ENCODE measurements at places on chromosomes 7 and 10. TPM values are rescaled to one million over a fixed set of nuclear protein-coding genes. Genes with fewer than 3 reads are reported as not detected.

DNA sequence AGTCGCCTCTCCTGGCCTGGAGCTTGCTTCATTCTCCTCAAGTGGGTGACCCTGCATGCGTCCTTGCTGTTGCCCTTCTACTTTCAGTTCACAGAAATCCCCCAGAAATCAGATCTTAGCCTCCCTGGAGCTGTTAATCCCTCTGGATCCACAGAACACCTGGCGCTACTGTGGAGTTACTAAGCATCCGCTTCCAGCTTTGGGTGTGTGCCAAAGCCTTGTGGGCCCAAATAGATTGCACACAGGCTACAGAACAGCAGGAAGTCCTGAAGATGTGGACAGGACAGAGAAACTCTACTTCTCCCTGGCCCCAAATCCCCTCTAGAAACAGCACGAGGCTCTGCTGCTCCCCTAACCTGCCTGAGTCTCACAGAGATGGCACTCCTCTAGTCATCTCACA is 36.6 kb upstream of the PDLIM1 start:
- DNase-seq = no peak

DNA sequence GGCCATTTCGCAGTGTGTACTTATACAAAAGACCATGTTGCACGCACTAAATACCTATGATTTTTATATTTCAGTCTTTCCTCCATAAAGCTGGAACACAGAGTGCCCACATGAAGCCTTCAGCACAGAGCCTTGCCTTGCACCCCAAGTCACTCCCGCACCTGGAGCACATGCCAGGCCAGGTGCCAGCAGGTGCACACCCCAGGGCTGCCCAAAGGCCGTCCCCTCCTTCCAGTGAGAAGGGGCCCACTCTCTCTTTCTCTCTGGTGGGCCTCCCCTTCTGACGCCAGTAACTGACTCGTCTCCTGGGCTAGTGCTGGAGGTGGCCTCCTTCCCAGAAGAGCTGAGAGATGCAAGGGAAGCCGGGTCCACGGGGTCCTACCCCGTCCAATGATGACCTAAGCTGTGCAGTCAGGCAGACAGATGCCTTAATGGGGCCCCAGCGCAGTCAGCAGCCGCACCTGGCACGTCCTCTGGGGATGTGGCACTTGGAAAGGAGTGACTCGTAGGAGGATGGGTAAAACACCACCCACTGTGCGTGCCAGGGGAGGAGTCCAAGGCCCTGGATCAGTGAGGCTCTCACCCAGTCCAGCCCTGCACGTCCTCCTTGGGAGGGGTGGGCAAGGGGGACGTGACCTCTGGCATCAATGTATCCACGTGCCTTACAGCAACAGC is 17.7 kb upstream of the SHH start:
- no peak for DNase-seq

DNA sequence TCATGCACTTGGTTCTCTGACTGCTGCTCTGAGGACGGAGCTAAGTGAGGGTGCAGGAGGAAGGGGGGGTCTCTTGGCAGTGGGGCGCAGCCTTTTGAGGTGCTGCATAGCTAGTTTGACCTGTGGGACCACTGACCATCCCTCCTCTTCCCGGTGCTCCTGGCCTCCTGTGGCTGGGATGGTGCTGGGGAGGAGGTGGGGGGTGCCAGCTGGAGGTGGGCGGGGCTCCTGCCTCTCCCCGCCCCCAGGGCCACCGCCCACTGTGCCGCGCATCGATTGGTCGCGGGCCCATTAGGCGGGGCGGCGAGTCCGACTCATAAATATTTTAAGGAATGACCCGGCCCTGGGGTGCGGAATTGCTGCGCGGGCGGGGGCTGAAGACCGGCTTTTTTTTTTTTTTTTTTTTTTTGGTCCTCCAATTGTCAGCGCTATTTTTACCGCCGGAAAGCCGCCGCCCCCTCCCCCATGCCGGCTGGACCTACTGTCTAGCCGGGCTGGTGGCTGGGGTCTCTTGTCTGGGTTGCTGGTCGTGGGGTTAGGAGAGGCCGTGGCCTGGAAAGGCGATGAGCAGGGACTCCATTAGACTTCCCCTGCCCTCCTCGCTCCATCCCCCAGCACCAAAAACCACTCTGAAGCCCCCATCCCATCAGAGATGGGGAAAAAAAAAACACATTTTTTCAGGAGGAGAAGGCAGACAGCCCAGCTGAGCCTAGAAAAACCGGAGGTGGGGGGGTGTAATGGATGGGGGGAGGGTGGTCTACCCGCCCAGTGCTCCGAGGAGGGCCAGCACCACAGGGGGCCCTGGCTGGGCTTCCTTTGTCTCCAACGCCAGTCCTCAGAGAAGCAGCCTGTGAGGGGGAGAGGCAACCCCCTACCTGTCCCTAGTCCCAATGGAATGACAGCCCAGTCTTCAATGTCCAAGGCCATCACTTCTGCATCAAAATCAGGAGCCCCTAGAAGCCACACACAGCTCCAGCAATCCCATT is 6.4 kb downstream of the SH2B2 start:
- DNase-seq = peak; percentile 56

DNA sequence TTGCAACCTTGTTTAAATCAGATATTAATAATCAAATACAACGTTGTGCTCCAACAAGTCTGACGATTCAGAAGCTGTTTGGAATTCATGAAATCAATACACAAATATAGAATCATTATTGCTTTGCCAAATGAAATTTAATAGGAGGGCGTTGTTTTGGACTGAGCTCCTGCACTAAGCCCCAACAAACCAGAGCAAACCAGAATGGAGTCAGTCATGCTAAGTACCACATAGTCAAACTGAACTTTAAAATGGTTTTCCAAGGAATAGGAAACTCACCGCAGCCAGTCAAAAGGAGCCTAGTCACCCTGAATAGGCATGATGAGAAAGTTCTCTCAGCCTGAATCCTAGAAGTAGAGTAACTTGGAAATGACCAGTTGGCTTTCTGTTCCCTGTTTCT is 53.7 kb downstream of the HACD1 start:
- peak; percentile 6 for DNase-seq

DNA sequence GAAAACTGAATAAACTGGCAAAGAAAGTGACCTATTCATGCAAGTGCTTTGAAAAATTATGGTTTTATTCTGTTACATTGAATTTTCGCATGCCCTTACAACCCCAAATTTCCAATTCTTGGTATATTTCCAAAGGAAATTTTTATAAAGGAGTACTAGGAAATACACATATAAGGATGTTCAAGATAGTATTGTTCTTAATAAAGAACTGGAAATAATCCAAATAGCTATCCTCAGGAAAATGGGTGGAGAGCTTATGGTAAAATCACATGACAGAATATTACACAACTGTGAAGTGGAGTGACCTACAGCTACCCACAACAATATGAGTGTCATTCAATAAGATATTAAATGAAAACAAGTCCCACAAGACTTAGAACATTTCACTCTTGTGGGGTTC is 138.9 kb upstream of the BMPER start:
- DNase-seq = no peak

SH2D4B gene
- not detected for total RNA-seq

DNA sequence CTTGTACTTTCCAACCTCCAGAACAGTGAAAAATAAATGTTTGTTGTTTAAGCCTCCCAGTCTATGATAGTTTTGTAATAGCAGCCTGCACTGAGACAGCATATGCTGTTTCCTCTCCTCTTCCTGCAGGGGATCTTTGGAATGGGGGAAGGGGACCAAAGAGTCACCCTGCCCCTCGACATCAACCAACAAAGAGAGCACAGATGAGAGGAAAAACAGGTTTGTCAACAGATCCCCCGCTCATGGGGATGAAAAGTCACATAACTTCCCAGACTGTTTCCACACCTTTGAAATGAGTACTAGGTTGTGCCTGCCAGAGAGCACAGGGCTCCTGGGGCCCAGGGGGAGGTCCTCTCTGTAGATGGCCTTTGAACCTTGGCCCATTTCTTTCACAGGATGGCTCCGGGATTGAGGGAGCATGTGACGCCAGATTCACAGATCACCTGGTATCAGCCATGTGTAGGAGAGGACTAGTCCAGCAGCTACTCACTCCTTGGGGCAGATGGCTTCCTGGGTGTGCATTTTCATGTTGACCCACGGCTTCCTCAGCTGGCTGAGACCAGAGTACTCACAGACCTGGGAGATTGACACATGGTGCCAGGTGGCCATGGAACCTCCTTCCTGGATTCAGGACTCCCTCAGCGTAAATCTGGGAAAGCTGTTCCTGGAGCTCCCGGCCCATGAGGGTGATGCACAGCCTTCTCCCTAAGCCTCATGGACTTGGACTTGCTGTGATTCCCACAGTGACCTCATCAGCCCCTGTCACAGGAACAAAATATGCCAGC is 125.6 kb downstream of the CXCL12 start:
- DNase-seq = no peak

DNA sequence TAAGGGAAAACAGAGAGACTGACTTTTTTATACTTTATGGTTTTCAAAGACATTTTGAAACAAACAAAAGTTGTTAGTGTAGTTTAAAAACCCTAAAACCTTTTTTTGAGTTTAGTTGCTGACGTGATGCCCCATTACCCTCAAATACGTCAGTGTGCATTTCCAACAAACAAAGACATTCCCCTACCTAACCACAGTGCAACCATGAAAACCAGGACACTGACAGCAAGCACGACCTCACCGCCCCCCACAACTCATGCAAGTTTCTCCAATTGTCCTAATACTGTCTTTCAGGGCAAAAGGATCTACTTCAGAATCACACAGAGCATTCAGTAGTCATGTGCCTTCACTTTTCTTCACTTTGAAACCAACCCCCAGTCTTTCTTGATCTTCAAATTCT is 75.0 kb downstream of the WNT2 start:
- DNase-seq = no peak

- DNase-seq = peak; percentile 53
These were observed 171.3 kb downstream of the MAGI2 start for GRCh38 chr7:79282070-79282694.

GRCh38 chr7:117872561-117873309 is 506 bp downstream of the CTTNBP2 start:
- DNase-seq = peak; percentile 51

- no peak for DNase-seq
These were observed 229.9 kb downstream of the RPS24 start for GRCh38 chr10:78263521-78263988.

NPY4R gene
- total RNA-seq = not detected

DNA sequence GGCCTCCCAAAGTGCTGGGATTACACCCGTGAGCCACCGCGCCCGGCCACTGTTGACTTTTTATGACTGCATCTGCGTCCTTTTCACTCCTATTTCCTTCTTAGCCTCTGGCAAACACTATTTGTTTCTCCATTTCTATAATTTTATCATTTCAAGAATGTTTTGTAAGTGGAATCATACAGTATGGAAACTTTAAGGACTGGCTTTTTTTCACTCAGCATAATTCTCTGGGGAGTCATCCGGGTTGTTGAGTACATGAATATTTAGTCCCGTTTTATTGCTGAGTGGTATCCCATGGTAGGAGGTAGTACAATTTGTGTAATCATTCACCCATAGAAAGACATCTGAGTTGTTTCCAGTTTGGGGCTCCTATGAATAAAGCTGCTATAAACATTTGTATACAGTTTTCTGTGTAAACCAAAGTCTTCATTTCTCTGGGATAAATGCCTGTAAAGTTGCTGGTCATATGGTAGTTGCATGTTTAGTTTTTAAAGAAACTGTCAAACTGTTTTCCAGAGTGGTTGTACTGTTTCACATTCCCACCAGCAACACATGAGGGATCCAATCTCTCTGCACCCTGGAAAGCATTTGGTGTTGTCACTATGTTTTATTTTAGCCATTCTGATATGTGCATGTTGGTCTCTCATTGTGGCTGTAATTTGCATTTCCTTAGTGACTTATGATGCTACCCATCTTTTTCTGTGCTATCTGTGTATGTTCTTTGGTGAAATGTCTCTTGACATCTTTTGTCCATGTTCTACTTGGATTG is 139.6 kb upstream of the EEPD1 start:
- no peak for DNase-seq

DNA sequence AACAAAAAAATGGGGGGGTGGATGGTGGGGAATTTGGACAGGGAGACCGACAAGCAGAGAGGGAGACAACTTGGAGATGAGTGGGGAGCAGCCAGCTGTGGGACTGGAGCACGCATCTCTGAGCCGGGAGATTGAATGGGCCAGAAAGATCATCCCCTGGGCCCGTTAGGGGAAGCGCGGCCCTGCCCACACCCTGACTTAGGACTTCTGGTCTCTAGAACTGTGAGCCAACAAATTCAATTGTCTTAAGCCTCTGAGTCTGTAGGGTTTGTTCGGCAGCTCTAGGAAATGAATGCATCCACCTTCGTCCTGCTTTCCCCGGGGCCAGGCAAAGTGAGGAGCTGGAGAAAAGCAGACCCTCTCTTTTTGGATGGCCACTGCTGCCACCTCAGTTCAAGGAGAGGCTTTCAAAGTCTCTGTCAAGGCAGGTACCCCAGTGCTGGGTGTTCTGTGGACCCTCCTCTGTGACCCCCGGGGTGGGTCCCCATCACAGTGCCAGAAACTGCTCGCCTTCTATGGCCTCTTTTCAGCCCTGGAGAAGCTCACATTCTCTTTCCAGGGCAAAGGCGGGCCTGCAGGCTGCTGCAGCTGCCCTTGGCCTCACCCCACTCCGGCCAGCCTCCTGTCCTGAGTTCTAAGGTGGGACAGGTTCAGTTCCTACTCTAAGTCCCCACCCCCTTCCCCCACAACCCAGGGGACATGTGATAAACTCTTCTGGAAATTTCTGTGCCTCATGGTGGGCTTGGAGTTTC is 423.2 kb downstream of the RPS24 start:
- DNase-seq = no peak

ERV3-1 gene
- 15.3 TPM for total RNA-seq

GRCh38 chr10:15227611-15228372 is 59.3 kb upstream of the NMT2 start:
- DNase-seq = no peak

- DNase-seq = no peak
These were observed 14.1 kb upstream of the C10orf95 start for GRCh38 chr10:102465466-102465865.

THSD7A gene
- total RNA-seq = 1.7 TPM

DNA sequence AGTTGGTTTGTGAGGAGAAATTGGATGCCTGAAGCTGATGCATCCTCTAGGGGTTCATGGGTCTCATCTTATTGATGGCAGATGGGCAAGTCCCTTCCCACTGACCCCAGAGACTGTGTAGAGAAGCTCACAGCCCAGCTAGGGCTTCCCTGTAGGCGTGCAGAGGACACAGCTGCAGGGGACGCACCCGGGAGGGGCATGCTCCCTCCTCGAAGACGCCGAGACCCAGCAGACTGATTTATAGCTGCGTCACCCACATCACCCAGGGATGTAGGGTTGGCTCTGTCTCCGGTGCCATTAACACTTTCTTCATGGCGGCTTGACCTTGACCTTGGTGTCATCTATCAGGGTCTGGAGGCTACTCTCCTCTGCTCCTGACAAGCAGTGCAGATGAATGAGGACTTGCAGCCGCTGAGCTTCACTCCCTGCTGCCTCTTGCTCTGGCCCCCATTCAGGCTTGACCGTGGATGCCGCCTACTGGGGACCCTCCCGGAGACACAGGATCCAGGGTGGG is 549.7 kb downstream of the TCERG1L start:
- no peak for DNase-seq

- no peak for DNase-seq
These were observed 35.9 kb downstream of the FZD1 start for GRCh38 chr7:91299952-91300775.

All from GM23338 (cell line).